ENCODE measurements at places on chromosomes 3 and 15. TPM values are rescaled to one million over a fixed set of nuclear protein-coding genes. Genes with fewer than 3 reads are reported as not detected.

DNA sequence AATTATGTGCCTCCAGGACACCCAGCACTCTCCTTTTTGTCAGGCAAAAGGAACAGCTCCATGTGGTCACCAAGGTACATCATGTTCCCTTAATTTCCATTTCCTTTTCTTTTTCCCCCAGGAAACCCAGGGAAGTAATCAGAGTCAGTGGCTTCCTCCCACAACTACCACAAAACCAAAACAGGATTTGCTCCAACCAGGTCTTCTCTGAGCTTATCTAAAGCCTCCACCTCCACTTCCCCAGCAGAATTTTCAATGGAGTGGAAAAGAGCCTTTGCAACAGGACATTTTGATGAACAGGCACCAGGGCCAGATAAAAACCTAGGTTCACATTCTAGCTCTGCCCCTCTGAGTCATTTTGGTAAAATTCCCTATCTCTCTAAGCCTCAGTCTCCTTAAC, 154.3 kb downstream of the NR2F2 start:
- no peak overlapping the region for H3K27ac ChIP-seq
- no peaks in the 10 kb centered on the region for H3K27me3 ChIP-seq
- H3K4me3 ChIP-seq, result no peak overlapping the region
- H3K4me1 ChIP-seq, result no peaks in the 10 kb centered on the region

- no peaks in the 10 kb centered on the region for H3K36me3 ChIP-seq
- peaks cover 12% of the 10 kb centered on the region for H3K4me1 ChIP-seq
- H3K4me3 ChIP-seq, result no peak overlapping the region
- DNase-seq, result no peak
- no peaks in the 10 kb centered on the region for H3K27me3 ChIP-seq
- no peak overlapping the region for H3K27ac ChIP-seq
These were observed 5.8 kb upstream of the ANKDD1A start for GRCh38 chr15:64905941-64906340.

- no peaks in the 10 kb centered on the region for H3K27me3 ChIP-seq
These were observed 186.9 kb upstream of the STAC start for GRCh38 chr3:36193448-36193847.

DNA sequence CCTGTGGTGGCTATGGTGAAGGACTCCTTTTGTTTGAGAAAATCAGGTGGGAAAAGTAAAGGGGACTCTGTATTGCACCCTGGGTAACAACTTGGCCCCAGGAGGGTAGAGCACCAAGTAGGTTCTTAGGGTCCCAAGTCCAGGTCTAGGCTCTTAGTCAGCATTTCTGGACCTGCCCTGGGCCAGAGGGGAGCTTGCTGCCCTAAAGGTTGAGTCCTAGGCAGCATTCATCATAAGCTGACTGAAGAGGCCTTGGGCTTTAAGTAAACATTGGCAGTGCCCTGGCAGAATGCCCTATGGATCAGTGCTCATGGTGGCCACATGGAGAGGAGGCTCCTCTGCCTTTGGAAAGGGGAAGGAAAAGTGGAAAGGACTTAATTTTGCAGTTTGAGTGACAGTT, 268.5 kb upstream of the CTNNB1 start:
- no peak overlapping the region for H3K27ac ChIP-seq
- no peaks in the 10 kb centered on the region for H3K36me3 ChIP-seq
- no peak overlapping the region for H3K4me3 ChIP-seq
- DNase-seq, result no peak

DNA sequence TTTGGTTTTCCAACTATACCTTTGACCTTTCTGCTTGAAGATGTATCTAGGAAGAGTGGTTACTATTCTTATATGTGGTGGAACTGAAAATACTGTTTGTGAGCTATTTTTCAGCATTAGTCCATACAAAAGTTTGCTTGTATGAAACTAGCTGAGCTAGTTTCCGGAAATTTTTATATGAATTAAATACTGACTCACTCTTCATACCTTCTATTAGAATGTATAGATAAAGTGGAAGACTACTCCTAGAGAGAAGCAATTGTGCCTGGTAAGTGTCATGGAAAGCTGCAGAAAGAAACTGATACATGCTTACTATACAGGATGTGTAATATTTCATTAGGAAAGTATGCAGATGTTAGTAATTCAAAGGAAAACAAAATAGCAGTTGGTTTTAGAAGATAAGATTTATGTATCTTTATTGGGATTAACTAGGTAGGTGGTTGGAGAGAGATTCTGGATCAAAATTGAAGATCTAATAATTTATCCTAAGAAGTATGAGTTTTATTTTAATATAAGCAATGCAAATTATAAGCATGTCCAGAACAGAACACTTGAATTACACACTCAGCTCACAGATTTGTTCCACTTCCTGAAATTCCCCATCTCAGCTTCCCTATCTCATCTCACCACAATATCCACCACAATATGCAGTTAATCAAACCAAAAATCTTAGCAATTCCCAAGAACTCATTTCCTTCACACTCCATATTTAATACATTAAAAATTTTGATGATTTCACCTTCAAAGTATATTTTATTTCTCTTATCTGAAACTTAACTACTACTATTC, 82.8 kb downstream of the BCHE start:
- H3K4me1 ChIP-seq, result no peaks in the 10 kb centered on the region
- H3K27ac ChIP-seq, result no peak overlapping the region
- no peaks in the 10 kb centered on the region for H3K36me3 ChIP-seq
- no peaks in the 10 kb centered on the region for H3K27me3 ChIP-seq

- DNase-seq, result no peak
- peaks cover 8% of the 10 kb centered on the region for H3K4me1 ChIP-seq
- no peak overlapping the region for H3K4me3 ChIP-seq
- peak overlapping the region; percentile 15 for H3K27ac ChIP-seq
- H3K36me3 ChIP-seq, result no peaks in the 10 kb centered on the region
- no peaks in the 10 kb centered on the region for H3K27me3 ChIP-seq
These were observed 6.0 kb downstream of the HCLS1 start for GRCh38 chr3:121654493-121655385.

DNA sequence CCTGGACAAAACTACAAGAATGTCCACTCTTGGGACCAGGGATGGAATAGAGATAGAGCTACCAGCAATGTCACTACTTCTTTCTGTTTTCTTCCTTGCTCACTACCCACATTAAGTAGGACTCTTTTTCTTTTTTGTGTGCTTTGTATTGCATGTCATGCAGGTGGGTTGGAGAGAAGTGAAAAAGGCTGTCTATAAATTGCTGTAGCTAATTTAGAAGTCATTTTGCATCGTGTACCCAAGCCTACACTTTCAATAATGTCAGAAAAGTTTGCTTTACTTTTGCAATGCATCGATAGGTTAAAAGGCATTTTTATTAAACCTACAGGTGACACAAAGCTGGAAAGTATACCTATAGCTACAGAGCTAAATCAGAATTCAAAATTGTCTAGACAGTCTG, 58.9 kb downstream of the GTF2E1 start:
- H3K27ac ChIP-seq, result no peak overlapping the region
- no peaks in the 10 kb centered on the region for H3K27me3 ChIP-seq
- H3K36me3 ChIP-seq, result no peaks in the 10 kb centered on the region
- H3K4me3 ChIP-seq, result no peak overlapping the region

GRCh38 chr15:101540480-101541239, 51.2 kb upstream of the PCSK6 start:
- H3K27me3 ChIP-seq, result no peaks in the 10 kb centered on the region
- H3K36me3 ChIP-seq, result no peaks in the 10 kb centered on the region
- H3K4me1 ChIP-seq, result no peaks in the 10 kb centered on the region
- no peak overlapping the region for H3K27ac ChIP-seq

DNA sequence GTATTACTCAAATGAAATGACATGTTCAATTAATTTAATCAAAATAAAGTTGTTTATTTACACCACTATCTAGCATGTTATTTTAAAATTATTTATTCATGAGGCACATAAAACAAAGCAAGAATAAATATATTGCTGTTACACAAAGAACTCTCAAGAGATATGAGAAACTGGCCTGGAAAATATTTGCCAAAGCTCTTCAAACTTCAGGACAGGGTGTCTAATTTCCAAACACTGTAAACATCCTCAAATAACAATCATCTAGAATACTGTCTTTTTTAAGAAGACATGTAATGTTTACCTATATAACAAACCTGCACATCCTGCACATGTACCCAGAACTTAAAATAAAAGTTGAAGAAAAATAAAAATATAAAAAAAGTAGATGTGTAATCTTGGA, 876.6 kb downstream of the TUSC7 start:
- no peaks in the 10 kb centered on the region for H3K4me1 ChIP-seq
- no peaks in the 10 kb centered on the region for H3K27me3 ChIP-seq
- no peak overlapping the region for H3K4me3 ChIP-seq
- DNase-seq, result no peak
- H3K36me3 ChIP-seq, result no peaks in the 10 kb centered on the region

DNA sequence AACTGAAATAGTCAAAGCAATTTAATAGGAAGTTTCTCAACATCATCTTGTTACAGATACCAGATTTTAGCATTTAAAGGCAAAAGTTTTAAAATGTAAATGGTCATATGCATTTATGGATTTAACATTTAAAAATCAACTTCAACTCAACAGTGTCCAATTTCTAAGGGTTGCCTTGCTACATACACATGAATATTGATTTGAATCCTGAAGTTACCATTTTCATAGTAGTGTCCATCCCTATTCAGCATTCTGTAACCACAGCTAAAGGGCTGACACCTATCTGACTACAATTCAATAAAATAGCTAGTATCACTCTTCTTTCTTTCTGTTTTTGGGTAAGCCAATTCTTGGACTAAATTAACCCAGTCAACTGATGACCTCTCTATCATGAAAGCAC, 164.0 kb upstream of the CFAP20DC start:
- H3K27me3 ChIP-seq, result no peaks in the 10 kb centered on the region
- no peaks in the 10 kb centered on the region for H3K36me3 ChIP-seq
- no peak overlapping the region for H3K27ac ChIP-seq
- no peak for DNase-seq

DNA sequence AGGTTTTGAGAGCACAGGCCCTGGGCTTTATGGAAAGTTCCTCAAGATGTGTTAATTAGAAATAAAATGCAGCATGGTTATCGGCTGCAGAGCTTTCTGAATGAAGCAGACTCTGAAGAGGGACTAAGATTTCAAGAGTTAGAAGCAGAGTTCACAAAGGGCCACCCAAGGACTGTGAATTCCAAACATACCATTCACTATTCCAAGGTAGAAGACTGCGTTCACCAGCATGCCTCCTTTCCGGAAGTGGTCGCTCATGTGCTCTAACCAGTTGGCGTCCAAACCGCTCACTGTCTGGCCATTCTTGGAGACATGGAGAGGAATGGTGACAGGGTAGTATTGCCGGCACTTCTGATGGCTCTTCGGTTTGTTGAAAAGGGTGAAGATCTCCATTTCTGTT, 104.9 kb downstream of the OXNAD1 start:
- H3K36me3 ChIP-seq, result peaks cover 15% of the 10 kb centered on the region
- peaks cover 31% of the 10 kb centered on the region for H3K4me1 ChIP-seq
- no peak overlapping the region for H3K4me3 ChIP-seq
- H3K27me3 ChIP-seq, result no peaks in the 10 kb centered on the region
- H3K27ac ChIP-seq, result no peak overlapping the region

GRCh38 chr3:126438186-126438585, 37.5 kb downstream of the ZXDC start:
- peaks cover 15% of the 10 kb centered on the region for H3K36me3 ChIP-seq
- no peak overlapping the region for H3K27ac ChIP-seq
- no peaks in the 10 kb centered on the region for H3K27me3 ChIP-seq
- no peak overlapping the region for H3K4me3 ChIP-seq
- no peaks in the 10 kb centered on the region for H3K4me1 ChIP-seq

GRCh38 chr3:115147329-115148141, 447 bp upstream of the ZBTB20 start:
- H3K4me1 ChIP-seq, result peaks cover 6% of the 10 kb centered on the region
- H3K4me3 ChIP-seq, result peak overlapping the region; percentile 87
- H3K27ac ChIP-seq, result peak overlapping the region; percentile 98
- no peaks in the 10 kb centered on the region for H3K36me3 ChIP-seq

DNA sequence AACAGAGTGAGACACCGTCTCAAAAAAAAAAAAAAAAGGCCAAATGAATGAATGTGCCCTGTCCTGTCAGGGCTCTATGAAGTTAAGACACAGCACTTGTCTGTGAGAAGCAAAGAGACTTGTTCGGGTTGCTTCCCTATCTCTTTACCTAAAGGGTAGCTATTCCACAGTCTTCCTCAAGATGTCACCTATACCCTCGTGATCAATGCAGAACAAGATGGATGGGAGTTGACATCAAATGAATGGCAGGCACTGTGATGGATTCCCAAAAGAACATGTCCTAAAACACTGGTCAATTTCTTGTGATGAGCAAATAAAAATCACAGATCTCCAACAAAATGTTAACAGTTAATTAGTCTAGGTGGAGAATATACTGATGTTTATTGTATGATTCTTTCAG, 9.5 kb downstream of the TADA3 start:
- no peak overlapping the region for H3K27ac ChIP-seq
- no peak overlapping the region for H3K4me3 ChIP-seq
- H3K4me1 ChIP-seq, result peaks cover 8% of the 10 kb centered on the region
- H3K27me3 ChIP-seq, result no peaks in the 10 kb centered on the region
- DNase-seq, result no peak
- peaks cover 81% of the 10 kb centered on the region for H3K36me3 ChIP-seq

- no peaks in the 10 kb centered on the region for H3K27me3 ChIP-seq
- no peak for DNase-seq
- no peaks in the 10 kb centered on the region for H3K36me3 ChIP-seq
- H3K4me3 ChIP-seq, result no peak overlapping the region
These were observed 107.7 kb upstream of the EIF1B start for GRCh38 chr3:40201770-40202169.

- DNase-seq, result no peak
- H3K4me3 ChIP-seq, result no peak overlapping the region
- H3K27me3 ChIP-seq, result no peaks in the 10 kb centered on the region
- no peaks in the 10 kb centered on the region for H3K4me1 ChIP-seq
- no peak overlapping the region for H3K27ac ChIP-seq
These were observed 44.2 kb downstream of the SGO1 start for GRCh38 chr3:20141851-20142250.

DNA sequence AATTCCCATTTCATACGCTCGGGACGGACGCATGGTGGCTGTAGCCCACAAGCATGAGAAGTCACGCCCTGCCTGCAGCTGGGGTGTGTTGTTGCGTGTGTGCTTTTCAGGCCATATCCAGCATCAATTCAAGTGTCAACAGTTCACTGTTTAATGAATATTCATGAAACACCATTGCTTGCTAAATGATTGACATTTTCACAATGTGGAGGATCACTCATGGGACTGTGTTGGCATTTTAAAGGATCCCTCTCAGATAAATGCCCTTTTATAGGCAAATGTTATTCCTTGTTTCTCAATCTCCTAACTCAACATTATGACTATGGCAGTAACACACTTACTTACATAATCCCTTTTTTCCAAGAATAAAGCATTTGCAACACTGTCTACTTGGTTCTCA, 511.3 kb downstream of the GABRG3 start:
- DNase-seq, result no peak
- H3K4me3 ChIP-seq, result no peak overlapping the region
- no peaks in the 10 kb centered on the region for H3K27me3 ChIP-seq
- H3K36me3 ChIP-seq, result no peaks in the 10 kb centered on the region

- DNase-seq, result no peak
- no peaks in the 10 kb centered on the region for H3K4me1 ChIP-seq
- H3K27me3 ChIP-seq, result no peaks in the 10 kb centered on the region
- no peak overlapping the region for H3K27ac ChIP-seq
- H3K36me3 ChIP-seq, result no peaks in the 10 kb centered on the region
- no peak overlapping the region for H3K4me3 ChIP-seq
These were observed 63.7 kb downstream of the WHAMM start for GRCh38 chr15:82873000-82873680.

WDR93 gene
- total RNA-seq, result 0.31 TPM

LTK gene
- 2.2 TPM for total RNA-seq

HTR3E gene
- total RNA-seq, result not detected

TMC3 gene
- total RNA-seq, result not detected

DNAH12 gene
- 0.94 TPM for total RNA-seq

RBM5 gene
- 152 TPM for total RNA-seq

TGM5 gene
- total RNA-seq, result not detected

TMEM212 gene
- total RNA-seq, result 3.0 TPM

SEMA3B gene
- 169 TPM for total RNA-seq
